ENCODE measurements at places on chromosomes 7 and 10. TPM values are rescaled to one million over a fixed set of nuclear protein-coding genes. Genes with fewer than 3 reads are reported as not detected.

- H3K27ac ChIP-seq: no peak overlapping the region
- no peaks in the 10 kb centered on the region for H3K27me3 ChIP-seq
- DNase-seq: no peak
- H3K36me3 ChIP-seq: no peaks in the 10 kb centered on the region
- no peak overlapping the region for H3K4me3 ChIP-seq
- no peaks in the 10 kb centered on the region for H3K4me1 ChIP-seq
Observed at GRCh38 chr7:68684246-68684839, 913.9 kb upstream of the AUTS2 start.

DNA sequence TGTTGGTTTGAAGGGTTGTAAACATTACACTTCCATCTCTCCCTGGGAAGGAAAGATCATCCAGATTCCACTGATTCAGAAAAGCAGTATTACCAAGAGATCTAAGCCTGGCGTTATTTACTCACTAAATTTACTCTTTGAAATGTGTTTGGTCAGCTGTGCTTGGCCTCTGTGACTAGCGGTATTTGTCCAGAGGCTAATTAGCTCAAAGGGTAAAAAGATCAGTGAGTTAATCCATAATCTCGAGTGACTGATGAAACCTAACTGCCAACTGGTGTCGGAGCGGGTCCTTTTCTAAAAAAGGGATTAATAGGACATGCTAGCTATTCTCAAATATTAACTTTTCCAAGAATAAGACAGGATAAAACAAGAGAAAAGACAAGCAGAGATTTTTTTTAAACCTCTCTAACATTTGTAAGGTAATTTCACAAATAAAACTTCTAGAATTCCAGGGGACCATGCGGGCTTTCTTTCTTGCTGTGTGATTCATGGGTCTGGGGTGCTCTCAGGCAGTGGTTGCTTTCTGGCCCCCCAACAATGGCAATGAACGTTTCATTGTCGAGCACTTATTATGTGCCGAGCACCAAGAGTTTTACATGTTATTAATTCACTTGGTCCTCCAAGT is 247.3 kb upstream of the AOAH start:
- no peak for DNase-seq
- no peak overlapping the region for H3K4me3 ChIP-seq
- H3K27ac ChIP-seq: no peak overlapping the region

Gene ABCA13
- total RNA-seq: 0.17 TPM

Gene CHAT
- total RNA-seq: not detected

- H3K27ac ChIP-seq: no peak overlapping the region
- peaks cover 53% of the 10 kb centered on the region for H3K36me3 ChIP-seq
- H3K27me3 ChIP-seq: no peaks in the 10 kb centered on the region
Observed at GRCh38 chr7:107907790-107908189, 16.8 kb downstream of the DLD start.

- peak overlapping the region; percentile 94 for H3K27ac ChIP-seq
- peak overlapping the region; percentile 92 for H3K4me3 ChIP-seq
- no peak for DNase-seq
- H3K4me1 ChIP-seq: peaks cover 38% of the 10 kb centered on the region
Observed at GRCh38 chr7:30505174-30505697, 607 bp upstream of the GGCT start.

Gene NYAP1
- total RNA-seq: 0.42 TPM

DNA sequence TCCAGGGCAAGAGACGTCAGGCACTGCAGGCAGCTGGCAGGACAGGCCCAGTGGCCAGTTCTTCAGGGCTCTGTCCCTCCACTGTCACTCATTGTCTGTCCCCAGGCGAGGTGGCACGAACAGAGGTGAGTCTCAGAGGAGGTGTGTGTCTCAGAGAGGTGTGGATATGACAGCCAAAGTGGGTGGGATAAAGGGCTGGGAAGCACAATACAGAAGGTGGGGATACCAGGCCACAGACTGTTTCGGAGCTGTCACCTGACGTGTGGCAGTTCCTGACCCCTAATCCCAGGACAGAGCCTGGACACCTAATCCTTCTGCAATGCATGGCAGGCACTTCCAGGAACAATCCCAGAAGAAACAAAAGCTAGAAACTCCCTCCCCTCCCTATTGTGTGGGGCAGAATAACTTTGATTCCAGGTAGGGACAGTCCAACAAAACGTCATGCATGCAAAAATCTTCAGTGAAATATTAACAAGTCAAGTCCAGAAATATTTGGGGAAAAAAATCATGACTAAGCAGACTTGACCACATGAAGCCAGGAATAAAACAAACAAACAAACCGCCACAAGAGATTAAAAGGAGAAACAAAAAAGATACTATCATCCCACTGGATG is 11.6 kb downstream of the KLRG2 start:
- H3K27me3 ChIP-seq: no peaks in the 10 kb centered on the region
- no peak for DNase-seq
- no peak overlapping the region for H3K27ac ChIP-seq
- H3K36me3 ChIP-seq: no peaks in the 10 kb centered on the region

GRCh38 chr7:107914831-107915230 is 23.8 kb downstream of the DLD start:
- H3K27ac ChIP-seq: no peak overlapping the region
- no peaks in the 10 kb centered on the region for H3K27me3 ChIP-seq
- H3K36me3 ChIP-seq: peaks cover 67% of the 10 kb centered on the region

GRCh38 chr7:30117896-30118295 is 16.9 kb upstream of the MTURN start:
- H3K36me3 ChIP-seq: peaks cover 11% of the 10 kb centered on the region
- no peak overlapping the region for H3K27ac ChIP-seq
- H3K27me3 ChIP-seq: no peaks in the 10 kb centered on the region
- no peak for DNase-seq

Gene IDE
- 17.9 TPM for total RNA-seq

Gene LIPK
- not detected for total RNA-seq

DNA sequence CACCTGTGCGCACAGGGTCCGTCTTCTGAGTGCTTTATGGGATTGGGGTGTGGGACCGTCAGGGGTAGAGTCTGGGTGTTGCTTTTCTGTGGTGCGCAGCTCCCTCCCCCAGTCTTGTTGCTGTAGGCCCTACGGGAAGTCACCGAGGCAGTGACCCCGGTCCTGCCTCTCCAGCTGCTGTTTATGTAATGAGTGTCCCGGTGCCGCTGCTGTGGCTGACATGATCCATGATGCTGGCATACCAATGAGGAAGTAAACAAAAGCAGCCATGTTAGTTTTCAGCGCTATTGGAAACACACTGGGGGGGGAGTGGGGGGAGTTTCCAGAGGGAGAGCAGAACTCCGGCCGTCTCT is 1.1 kb downstream of the TRIM8 start:
- peak overlapping the region; percentile 94 for H3K27ac ChIP-seq
- H3K4me1 ChIP-seq: peaks cover 41% of the 10 kb centered on the region
- no peaks in the 10 kb centered on the region for H3K27me3 ChIP-seq

Gene CYP2E1
- 0.65 TPM for total RNA-seq

Gene NPSR1
- not detected for total RNA-seq

DNA sequence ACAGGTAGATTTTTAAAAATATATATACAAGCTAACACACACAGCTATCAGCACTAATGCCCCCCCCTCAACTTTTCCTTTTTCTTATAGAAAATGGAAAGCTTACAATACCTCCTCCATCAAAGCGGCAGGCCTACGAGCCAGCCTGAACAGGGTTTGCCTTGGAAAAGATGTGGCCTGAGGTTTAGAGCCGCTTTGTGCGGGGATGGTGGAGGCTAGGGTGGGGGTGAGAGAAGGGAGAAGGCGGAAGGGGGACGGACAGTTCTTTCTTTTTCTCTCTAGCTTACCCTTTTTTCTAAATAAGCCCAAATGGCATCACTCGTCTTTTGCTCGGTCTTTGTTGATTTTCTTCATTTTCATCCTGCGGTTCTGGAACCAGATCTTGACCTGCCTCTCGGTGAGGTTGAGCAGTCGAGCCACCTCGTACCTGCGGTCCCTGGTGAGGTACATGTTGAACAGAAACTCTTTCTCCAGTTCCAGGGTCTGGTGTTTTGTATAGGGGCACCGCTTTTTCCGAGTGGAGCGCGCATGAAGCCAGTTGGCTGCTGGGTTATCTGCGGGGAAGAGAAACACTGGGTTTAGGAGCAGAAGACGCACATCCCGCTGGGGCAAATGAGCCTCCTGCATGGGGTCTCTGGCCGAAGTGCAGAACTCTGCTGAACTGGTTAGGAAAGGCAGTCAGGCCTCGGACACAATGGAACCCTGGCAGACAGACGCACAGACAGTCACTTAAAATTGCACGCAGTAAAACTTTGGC is 1.9 kb downstream of the HOXA9 start:
- H3K27me3 ChIP-seq: peaks cover 85% of the 10 kb centered on the region
- peaks cover 12% of the 10 kb centered on the region for H3K4me1 ChIP-seq
- H3K4me3 ChIP-seq: no peak overlapping the region
- DNase-seq: no peak
- H3K36me3 ChIP-seq: peaks cover 1% of the 10 kb centered on the region

DNA sequence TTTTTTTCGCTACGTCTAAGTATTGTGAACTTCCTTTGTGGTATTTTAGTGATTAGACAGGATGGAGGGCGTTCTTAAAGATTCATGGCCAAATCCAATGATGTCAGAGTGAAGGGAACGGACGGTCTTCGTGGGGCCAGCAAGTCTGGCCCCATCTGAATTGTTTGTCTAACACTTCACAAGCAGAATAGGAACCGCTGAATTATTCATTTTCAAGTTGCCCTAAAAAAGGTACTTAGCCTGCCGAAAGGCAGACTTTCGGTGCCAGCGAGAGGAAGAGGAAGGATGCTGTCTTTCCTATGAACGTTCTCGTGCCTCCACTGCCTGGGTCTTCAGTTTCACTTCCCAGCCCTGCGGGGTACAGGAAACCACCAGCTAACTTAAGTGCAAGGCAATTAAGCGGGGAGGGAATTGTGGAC is 145.7 kb upstream of the SH2B2 start:
- H3K27me3 ChIP-seq: no peaks in the 10 kb centered on the region
- H3K27ac ChIP-seq: peak overlapping the region; percentile 67
- peaks cover 3% of the 10 kb centered on the region for H3K36me3 ChIP-seq
- H3K4me1 ChIP-seq: peaks cover 15% of the 10 kb centered on the region
- peak overlapping the region; percentile 71 for H3K4me3 ChIP-seq

- H3K27ac ChIP-seq: no peak overlapping the region
- H3K4me1 ChIP-seq: peaks cover 14% of the 10 kb centered on the region
- no peak overlapping the region for H3K4me3 ChIP-seq
- H3K27me3 ChIP-seq: peaks cover 7% of the 10 kb centered on the region
- no peak for DNase-seq
Observed at GRCh38 chr10:69265521-69265920, 12.8 kb upstream of the HK1 start.

GRCh38 chr7:26065652-26066051 is 86.3 kb upstream of the NFE2L3 start:
- no peak for DNase-seq
- H3K4me3 ChIP-seq: no peak overlapping the region
- peaks cover 16% of the 10 kb centered on the region for H3K27me3 ChIP-seq
- peaks cover 8% of the 10 kb centered on the region for H3K4me1 ChIP-seq
- no peak overlapping the region for H3K27ac ChIP-seq

- no peaks in the 10 kb centered on the region for H3K4me1 ChIP-seq
- DNase-seq: no peak
- H3K36me3 ChIP-seq: no peaks in the 10 kb centered on the region
- no peaks in the 10 kb centered on the region for H3K27me3 ChIP-seq
- H3K27ac ChIP-seq: no peak overlapping the region
- no peak overlapping the region for H3K4me3 ChIP-seq
Observed at GRCh38 chr7:78071491-78072200, 273.1 kb downstream of the PHTF2 start.

- H3K4me1 ChIP-seq: no peaks in the 10 kb centered on the region
- no peak overlapping the region for H3K27ac ChIP-seq
- H3K27me3 ChIP-seq: peaks cover 5% of the 10 kb centered on the region
- no peaks in the 10 kb centered on the region for H3K36me3 ChIP-seq
Observed at GRCh38 chr7:135712796-135713195, 15.2 kb downstream of the SLC13A4 start.

Gene CDC14C
- total RNA-seq: not detected

DNA sequence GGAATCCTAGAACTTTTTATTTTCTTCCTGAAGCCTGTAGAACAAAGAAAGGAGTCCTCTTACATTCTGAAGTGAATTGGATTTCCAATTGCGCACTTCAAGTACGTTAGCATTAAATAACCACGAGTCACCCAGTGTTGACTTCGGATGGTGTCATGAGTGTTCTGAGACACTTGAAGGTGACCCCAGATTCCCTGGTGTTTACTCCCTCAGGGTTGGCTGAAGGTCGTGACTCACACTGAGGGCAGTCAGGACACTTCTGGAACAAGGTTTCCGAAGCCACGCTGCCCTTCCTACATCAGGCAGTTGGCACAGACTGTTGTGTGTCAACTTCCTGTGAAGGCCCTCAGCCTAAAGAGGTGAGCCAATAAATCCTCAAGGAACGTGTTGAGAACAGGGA is 186.6 kb upstream of the CELF2 start:
- no peak for DNase-seq
- no peaks in the 10 kb centered on the region for H3K4me1 ChIP-seq
- H3K27me3 ChIP-seq: peaks cover 2% of the 10 kb centered on the region
- H3K36me3 ChIP-seq: no peaks in the 10 kb centered on the region
- H3K4me3 ChIP-seq: no peak overlapping the region

Gene TMEM270
- total RNA-seq: not detected

GRCh38 chr7:27245798-27246691 is 3.4 kb downstream of the EVX1 start:
- H3K4me1 ChIP-seq: peaks cover 12% of the 10 kb centered on the region
- H3K4me3 ChIP-seq: no peak overlapping the region
- DNase-seq: no peak
- H3K36me3 ChIP-seq: no peaks in the 10 kb centered on the region
- peak overlapping the region; percentile 38 for H3K27ac ChIP-seq
- H3K27me3 ChIP-seq: peaks cover 95% of the 10 kb centered on the region

- no peak for DNase-seq
- H3K27ac ChIP-seq: no peak overlapping the region
- peaks cover 8% of the 10 kb centered on the region for H3K4me1 ChIP-seq
- H3K36me3 ChIP-seq: no peaks in the 10 kb centered on the region
- no peak overlapping the region for H3K4me3 ChIP-seq
Observed at GRCh38 chr7:155449869-155450557, 7.9 kb upstream of the EN2 start.

DNA sequence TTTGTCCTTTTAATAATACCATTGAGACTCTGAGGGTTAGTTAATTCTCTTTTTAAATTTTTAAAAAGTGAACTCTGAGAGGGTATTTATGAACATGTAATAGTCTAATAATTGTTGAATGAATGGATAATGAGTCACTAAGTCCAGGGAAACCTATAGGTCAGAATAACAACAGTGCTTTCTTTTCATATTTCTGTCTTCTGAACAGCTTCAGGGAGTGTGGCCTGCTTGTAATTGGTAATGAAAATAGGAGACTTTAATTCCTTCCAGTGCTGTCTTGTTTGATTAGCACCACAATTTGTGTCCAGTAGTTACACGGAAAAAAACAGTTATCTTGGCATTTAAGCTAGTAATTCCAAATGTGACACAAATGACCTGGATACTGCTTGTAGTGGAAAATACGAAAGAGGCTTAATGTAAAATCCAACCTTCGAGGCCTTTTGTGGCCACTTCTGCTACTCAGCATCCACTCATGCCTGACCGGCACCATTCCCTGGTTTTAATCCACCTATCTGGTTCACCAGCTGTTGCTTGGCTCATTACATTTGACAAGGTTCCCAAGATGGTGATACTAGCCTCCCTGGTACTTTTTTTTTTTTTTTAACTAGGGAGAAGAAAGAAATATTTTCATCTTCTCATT is 149.3 kb upstream of the IMMP2L start:
- H3K4me1 ChIP-seq: no peaks in the 10 kb centered on the region
- no peaks in the 10 kb centered on the region for H3K36me3 ChIP-seq
- no peak for DNase-seq
- no peak overlapping the region for H3K4me3 ChIP-seq
- no peak overlapping the region for H3K27ac ChIP-seq
- H3K27me3 ChIP-seq: no peaks in the 10 kb centered on the region

- H3K27me3 ChIP-seq: no peaks in the 10 kb centered on the region
- H3K4me3 ChIP-seq: peak overlapping the region; percentile 9
- H3K27ac ChIP-seq: no peak overlapping the region
- peaks cover 20% of the 10 kb centered on the region for H3K4me1 ChIP-seq
Observed at GRCh38 chr10:28248092-28248491, 54.8 kb downstream of the MPP7 start.
